ENCODE measurements at places on chromosomes 7 and 10. TPM values are rescaled to one million over a fixed set of nuclear protein-coding genes. Genes with fewer than 3 reads are reported as not detected.

The RADIL gene
- 0.29 TPM for total RNA-seq

The STRIP2 gene
- total RNA-seq: 19.7 TPM

The C10orf67 gene
- total RNA-seq: not detected

The KCND2 gene
- total RNA-seq: 9.4 TPM

The EPHA1 gene
- not detected for total RNA-seq

GRCh38 chr10:123062726-123063125, 53.9 kb downstream of the ACADSB start:
- no peak for DNase-seq

- DNase-seq: peak; percentile 87
These were observed at the start of gene GNG11 for GRCh38 chr7:93921607-93922566. GNG11 (plus strand) TSS chr7:93921735; CDS start chr7:93922138, 403 bp downstream.

- DNase-seq: peak; percentile 78
These were observed 10.1 kb downstream of the AVPI1 start for GRCh38 chr10:97676770-97677581.

DNA sequence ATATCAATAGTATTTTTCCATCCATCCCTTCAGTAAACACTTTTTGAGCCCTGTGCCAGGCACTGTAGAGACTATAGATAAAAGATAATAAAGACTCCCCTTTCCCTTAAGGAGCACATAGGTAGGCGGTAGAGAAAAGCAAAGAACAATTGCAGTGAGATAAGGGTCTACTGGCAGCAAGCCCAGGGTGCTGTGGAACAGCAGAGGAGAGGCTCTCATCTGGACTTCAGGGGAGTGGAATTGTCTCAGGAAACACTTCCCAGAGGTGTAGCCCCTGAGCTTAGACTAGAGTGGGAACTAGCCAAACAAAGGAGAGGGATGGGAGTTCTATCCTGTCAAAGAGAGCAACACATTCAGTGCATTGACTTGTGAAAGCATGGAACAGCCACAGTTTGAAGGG, 102.0 kb downstream of the NRF1 start:
- no peak for DNase-seq

DNA sequence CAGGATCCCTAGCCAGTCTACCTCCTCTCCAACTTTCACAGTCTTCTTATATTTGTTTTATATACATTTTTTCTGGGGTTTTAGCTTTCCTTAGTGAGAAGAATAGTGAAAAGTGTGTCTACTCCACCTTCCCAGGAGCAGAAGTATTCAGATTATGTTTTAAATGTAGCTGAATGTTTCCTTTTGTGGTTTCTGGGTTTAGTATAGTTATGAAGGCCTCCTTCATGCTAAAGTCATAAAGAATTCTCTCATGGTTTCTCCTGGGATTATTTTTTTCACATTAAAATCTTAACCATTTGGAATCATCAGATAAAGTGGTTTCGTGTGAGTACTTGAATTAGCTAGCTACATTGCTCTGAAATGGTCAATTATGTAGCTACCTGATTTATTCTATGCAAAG, 50.9 kb downstream of the ANKMY2 start:
- DNase-seq: no peak

GRCh38 chr7:46389146-46389545, 468.1 kb upstream of the IGFBP3 start:
- no peak for DNase-seq

GRCh38 chr10:30840395-30841050, 191.1 kb downstream of the ZNF438 start:
- no peak for DNase-seq

GRCh38 chr7:104653825-104654401, 325.5 kb downstream of the LHFPL3 start:
- no peak for DNase-seq

- DNase-seq: no peak
These were observed 588.6 kb upstream of the FOXK1 start for GRCh38 chr7:4093483-4093882.

DNA sequence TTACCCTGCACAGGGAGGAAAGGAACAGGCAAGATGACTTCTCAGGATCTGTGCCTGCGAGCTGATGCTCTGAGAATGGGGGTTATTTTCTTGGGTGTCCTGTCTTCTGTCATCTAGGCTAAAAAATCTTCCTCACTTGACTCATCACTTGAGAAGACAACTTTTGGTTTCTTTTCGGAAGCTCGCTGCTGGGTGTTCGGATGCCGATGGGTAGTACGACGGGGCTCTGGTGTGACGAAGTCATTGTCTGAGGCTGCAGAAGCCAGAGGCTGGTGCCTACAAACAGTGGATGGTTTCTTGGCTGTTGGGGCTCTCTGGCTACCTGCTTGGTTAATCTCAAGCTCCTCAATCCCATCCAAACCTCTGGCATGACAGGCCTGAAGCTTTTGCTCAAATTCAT, 92.2 kb downstream of the NPSR1 start:
- no peak for DNase-seq

DNA sequence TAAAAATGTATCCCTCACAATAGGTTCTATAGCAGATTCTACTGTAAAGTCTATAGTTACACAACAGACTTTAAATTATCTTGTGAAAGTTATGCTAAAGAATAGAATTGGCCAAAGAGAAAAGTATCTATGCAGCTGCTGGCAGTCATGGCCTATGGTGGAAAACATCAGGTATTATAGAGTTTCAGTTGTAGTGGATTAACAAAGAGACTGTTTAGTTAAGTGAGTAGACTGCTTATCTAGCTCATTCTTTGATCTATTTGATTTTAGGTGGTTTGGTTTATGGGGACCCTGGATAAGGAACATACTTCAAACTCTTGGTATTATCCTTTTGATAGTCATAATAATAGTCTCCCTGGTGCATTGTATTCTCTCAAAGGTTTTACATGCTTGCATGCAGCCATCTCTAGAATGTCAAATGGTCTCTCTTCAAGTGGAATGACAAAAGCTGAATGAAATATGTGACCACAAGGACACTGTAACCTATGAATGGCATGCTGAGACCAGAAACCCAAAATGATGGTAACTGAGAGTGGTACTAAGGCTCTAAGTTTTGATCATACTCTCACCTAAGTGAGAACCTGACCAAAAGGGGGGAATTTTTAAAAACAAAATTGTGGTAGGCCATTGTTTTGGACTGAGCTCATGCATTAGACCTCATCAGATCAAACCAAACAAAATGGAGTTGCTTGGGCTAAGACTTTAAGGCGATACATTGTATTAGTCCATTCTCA, 54.9 kb upstream of the NAMPT start:
- no peak for DNase-seq

- DNase-seq: no peak
These were observed 42.1 kb upstream of the COL13A1 start for GRCh38 chr10:69759641-69760040.

DNA sequence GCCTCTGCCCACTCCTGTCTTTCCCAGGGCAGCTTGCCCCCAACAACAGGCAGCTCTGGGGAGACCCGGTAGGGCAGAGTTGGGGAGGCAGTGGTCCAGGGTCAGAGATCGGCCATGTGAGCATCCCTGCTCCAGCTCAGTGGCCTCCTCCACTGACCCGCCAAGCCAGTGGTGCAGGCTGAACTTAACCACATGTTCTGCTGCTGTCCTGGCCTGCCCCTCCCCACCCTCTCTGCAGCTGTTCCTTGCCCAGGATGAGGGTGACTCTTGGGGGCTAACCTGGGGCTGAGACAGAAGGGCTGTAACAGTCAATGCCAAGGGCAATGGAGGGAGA, 349.3 kb downstream of the PLXNA4 start:
- no peak for DNase-seq

DNA sequence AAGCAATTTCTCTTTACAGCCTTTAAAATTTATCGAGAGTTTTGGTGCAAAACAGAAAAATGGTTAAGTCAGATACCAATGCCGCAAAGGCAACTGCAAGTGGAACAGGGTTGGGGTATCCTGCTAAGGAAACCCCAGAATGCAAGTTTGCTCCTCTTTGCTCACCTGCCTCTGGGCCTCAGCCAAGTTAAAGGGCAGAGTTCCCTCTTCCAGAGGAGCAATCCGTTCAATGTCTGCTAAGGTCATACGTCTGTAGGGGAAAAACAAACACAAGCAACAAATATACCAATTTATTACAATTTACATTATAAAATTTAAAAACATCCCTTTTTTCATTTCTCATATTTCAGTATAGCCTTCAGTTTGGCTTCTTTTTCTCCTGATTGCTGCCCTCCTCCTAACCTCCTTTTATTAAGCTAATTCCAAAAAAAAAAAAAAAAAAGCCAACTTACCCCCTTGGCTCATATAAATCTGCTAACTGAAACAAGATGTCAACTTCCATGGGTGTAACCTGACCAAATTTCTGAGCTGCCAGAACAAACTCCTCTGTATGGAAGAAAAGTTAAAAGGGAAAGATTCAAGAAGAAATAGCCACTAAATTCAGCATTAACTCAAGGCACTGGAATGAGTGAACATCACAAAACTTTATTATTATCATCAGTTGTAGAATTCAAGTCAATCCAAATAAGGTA, 132.6 kb downstream of the SLC25A13 start:
- no peak for DNase-seq

- DNase-seq: peak; percentile 97
These were observed 83.8 kb downstream of the BMS1 start for GRCh38 chr10:42866115-42866995.

GRCh38 chr10:96073722-96074121, 30.3 kb downstream of the CCNJ start:
- peak; percentile 69 for DNase-seq

- no peak for DNase-seq
These were observed 1.0 kb downstream of the SEPHS1 start for GRCh38 chr10:13347043-13347499.
